NT2/D1 (cell line): ENCODE measurements at places on chromosomes 2 and 18.
A peak's percentile ranks its signal among the peaks of the same experiment; 100 is the strongest.

GRCh38 chr2:30763151-30763660 is 44.0 kb downstream of the CAPN13 start:
- DNase-seq = no peak

- DNase-seq = no peak
These were observed 136.2 kb upstream of the ARHGAP28 start for GRCh38 chr18:6593142-6593885.

GRCh38 chr18:48878471-48878870 is 72.3 kb downstream of the SMAD7 start:
- no peak for DNase-seq

DNA sequence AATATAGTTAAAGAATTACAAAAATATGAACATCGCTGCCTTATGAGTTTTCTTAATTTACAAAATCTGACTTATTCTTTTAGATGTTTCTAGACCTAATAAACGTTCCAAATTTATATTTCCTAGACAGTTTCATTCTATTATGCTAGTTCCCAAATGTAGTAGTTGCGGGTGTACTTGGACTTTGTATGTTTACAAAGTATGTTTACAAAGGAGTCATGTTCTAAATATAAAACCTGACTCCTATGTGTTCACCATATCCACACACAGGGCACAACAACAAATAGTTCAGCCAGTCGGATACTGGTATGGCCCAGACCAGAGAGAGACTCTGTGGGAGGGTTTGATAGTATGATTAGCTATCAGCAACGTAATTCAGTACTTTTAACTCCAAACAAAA is 230.7 kb downstream of the KCNH7 start:
- no peak for DNase-seq

DNA sequence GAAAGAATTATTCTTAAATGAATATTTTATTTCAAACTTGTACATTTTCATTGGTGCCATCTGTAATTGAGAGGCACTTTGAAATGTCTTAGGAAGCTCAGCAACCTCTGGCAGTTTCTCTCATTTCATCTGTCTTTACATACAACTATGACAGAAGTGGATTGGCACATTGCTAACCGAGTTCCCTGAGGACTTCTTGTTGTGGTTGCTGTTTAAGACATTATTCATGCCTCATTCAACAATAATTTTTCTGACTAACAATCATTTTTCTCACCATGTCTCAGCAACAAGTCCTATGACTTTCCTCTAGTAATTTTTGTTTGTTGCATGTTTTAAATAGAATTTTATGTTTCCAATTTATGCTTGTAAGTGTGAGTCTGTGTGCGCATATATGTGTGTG is 284.0 kb upstream of the CWC22 start:
- no peak for DNase-seq

DNA sequence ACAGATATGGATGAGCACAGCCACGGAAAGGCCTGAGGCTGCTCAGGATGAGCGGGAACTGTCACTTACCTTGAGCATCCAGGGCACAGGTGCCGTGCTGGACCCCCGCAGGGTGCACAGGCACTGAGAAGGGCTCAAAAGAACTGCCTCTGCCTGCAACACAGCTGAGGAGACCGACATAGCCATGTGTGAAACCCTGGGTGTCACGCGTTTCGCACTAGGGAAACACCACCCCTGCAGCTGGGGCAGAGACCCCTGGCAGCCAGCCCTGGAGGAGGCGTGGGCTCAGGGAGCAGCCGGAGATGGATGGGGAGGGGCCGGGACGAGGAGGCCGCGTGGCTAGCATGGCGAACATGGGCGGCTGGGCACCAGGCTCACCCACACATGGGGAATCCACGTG is 228.9 kb downstream of the EIPR1 start:
- no peak for DNase-seq

DNA sequence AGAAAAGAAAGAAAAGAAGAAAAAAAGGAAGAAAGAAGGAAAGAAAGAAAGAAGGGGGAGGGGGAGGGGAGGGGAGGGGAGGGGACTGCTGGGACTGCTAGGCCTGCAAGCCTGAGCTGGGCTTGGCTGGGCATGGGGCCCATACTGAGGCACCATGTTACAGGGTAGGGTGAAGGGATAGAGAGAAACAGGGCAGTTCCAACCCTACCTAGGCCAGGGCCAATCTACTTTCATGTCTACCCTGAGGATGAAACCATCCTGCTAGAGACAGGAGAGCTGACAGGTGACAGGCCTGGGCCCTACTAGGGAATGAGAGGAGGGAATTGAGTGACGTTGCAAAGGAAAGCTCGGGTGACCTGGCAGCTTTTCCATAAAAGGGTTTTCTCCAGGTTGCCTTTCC is 41.7 kb downstream of the TEX44 start:
- no peak for DNase-seq

DNA sequence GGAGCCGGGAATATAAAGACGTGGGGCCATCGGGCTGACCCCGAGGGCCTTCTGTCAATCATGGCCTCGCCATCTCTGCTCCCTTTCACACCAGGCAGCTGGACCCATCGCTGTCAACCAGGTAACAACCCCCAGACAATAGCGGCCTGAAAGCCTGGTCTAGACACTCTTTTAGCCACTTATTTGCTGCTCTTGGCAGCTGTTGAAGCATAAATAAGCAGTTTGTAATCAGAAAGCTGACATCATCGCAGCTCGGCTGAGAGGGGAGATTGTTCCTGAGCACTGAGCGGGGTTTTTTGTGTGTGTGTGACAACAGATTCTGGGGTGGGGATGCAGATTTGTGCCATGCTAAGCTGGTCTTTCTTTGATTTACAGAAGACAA is 423.6 kb upstream of the POU3F3 start:
- no peak for DNase-seq

DNA sequence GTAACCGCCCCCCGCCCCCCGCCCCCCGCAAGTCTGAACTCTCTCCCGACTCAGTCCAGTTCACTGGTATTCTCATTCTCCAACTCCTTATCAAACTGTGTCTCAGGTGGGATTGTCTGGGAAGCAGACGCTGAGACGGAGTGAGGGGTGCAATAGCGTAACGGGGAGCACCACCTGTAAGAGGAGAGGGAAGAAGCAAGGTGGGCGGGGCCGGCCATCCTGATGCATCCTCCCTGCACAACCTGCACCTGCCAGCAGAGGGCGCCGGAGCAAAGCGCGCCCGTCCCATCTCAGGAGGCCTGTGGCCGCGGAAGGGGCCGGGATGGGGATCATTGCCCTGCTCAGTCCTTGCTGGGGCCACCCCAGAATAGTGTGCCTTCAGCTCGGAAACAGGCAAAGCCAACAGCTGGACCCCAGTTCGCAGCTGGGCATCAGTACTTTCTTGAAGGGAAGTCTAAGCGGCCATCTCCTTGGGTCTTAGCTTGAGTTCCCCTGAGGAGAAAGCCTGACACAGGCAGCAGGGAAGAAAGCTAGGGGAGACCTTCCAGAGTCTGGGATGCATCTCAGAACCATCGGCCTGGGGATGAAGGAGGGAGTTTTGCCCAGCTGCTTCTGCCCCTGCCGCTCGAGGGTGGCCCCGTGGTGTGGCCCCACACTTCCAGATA is 208.0 kb downstream of the TFCP2L1 start:
- peak; percentile 68 for DNase-seq

- peak; percentile 3 for DNase-seq
These were observed 42.2 kb downstream of the HIBCH start for GRCh38 chr2:190277234-190278112.

DNA sequence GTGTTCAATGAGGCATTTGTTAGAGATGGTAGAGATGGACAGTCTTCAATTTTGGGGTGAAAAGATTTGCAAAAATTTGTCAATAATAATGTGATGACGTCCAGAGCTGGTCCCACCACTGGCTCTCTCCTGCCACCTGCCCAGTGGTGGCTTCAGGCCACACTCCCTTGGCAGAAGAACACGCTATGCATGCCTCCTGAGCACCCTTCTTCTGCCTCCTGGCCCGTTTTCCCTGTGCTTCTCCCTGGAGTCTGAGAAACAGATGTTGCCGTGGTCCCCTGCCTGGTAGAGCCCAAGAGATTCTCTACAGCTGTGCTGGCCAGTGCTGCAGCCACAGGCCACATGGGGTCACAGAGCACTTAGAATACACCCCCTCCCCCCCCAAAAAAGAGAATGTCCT is 33.6 kb downstream of the INPP5D start:
- DNase-seq = no peak

- no peak for DNase-seq
These were observed 264.6 kb upstream of the TRIB2 start for GRCh38 chr2:12452185-12452584.

DNA sequence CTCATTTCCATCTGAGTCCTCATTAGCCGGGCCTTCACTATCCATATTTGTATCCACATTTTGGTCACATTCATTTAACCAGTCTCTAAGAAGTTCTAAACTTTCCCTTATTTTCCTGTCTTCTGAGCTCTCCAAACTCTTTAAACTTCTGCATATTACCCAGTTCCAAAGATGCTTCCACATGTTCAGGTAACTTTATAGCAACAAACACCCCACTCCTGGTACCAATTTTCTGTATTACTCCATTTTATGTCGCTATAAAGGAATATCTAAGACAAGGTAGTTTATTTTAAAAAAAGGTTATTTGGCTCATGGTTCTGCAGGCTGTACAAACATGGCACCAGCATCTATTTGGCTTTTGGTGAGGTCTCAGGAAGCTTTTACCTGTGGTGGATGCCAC is 38.8 kb upstream of the AGFG1 start:
- DNase-seq = no peak

- peak; percentile 11 for DNase-seq
These were observed 14.9 kb upstream of the FAM124B start for GRCh38 chr2:224416656-224417360.

DNA sequence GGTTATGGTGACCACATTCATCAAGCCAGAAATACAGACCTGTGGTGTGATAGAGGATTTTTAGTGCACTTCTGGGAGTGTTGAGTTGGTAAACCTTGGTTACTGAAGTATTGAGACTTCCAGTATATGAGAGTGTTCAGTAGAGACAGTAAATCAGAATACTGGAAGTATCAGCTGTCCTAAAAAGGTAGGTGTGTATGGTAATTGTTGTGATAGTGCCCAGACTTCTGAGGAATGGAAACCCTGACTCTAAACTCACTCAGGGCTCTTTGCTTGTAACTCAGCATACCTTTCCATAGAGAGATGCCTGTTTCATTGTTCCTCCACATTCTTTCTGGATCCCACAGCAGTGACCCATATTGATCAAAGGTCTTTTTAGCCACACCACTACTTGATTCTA is 217.1 kb downstream of the SETBP1 start:
- DNase-seq = no peak

DNA sequence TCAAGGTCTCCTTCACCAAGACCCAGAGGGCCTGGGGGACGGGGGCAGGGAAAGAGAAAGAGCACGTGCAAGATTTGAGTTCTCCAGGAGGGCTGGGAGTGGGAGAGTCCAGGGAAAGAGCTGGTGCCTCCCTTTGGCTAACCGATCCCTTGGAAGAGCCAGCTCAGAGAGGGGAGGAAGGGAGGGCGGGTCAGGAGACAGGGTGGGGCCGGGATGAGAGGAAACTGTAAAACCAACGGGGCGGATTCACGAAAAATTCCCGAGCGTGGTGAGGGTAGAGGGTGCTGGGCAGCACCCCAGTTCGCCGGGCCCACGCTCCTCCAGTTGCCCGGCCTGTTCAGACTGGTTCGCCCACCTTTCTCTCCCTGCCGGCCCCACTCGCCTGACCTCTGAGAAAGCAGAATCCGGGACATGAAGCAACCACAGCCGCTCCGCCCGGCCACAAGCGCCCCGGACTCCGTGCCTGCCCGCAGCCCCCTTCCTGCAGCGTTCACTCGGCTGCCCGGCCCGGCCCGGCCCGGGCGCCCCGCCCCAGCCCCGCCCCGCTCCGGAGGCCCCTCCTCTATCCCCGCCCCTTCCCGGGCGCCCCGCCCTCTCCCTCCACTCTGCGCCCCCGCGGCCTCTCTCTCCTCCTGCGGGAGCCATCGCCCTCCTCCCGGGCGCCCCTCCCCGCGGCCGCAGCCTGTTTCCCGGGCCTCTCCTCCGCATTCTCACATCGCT is 230.9 kb upstream of the SMAD2 start:
- no peak for DNase-seq

DNA sequence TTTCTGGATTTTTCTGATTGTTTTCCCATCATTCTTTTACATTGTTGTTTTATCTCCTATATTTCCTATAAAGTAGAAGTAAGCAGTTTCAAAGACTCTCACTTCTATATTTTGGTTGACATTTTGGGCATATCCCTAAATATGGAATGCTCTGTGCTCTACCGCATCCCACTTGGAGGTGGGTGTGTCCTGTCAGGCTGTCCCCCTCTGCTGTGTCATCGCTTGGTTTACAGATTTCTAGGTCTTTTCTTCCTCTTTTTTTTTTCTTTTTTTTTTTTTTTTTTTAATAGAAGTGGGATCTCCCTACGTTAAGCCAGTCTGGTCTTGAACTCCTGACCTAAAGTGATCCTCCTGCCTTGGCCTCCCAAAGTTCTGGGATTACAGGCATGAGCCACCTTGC is 13.3 kb downstream of the DGKD start:
- DNase-seq = no peak

DNA sequence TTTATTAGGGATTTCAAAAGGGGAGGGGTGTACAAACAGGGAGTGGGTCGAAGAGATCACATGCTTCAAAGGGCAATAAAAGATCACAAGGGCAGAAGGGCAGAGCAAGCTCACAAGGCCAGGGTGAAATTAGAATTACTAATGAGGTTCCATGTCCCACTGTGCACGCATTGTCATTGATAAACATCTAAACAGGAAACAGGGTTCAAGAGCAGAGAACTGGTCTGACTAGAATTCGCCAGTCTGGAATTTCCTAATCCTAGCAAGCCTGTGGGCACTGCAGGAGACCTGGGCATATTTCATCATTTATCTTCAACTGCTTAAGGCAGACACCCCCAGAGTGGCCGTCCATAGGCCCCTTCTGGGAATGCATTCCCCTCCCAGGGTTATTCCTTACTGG is 408.2 kb downstream of the ZNF804A start:
- DNase-seq = peak; percentile 28

DNA sequence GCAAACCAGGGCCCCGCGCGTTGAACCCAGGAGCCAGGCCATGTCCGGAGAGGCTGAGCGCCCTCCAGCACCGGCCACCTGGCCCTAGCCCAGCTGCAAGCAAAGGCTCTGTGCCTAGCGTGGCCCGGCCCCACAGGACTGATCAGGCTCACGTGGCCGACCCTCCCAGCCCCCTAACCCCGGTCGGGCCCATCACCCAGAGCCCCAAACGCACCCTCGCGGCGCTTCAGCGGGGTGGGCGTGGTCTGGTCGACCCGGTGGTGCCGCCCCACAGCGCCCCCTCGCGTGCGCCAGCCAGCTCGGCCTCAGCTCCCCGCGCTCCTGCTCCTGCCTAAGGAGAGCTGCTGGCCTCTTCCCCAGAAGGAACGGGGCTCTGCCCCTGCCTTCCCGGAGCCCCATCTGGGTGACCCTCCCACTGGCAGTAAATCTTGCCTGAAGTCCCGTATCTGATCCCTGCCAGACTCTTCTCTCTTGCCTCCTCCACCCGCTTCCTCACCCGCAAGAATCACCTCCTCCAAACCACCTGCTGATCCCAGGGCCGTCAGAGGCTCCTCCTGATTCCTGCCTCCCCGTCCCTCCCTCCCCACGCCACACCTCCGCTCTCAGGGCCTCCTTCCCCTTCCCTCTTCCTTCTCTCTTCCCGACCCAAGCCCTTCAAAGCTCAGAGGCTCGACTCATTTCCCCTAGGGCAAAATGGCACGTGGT is 12.3 kb upstream of the TEX51 start:
- DNase-seq = peak; percentile 81

GRCh38 chr18:35215026-35215425 is 25.8 kb upstream of the ZNF397 start:
- DNase-seq = no peak
